H54 (cell line): ENCODE measurements at places on chromosomes 2 and 18.

DNA sequence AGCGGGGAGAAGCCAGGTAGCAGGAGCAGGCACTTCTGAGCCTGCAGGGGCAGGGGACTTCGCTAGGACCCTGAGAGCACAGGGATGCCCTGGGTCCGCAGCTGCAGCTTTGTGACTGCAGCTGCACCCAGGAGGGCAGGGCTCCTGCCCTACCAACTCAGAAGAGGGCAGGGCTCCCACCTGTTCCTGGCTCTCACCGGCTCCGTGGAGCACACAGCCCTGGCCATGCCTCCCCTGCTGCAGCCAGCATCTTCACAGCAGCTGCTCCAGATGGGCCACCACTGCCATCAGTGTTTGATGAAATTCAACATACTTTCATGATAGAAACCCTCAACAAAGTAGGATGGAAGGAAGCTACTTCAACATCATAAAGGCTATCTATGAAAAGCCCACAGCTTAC, 92.7 kb downstream of the FAM210A start:
- no peak for DNase-seq

- peak; percentile 99 for DNase-seq
These were observed 31.9 kb downstream of the SNORC start for GRCh38 chr2:232901736-232902578.

DNA sequence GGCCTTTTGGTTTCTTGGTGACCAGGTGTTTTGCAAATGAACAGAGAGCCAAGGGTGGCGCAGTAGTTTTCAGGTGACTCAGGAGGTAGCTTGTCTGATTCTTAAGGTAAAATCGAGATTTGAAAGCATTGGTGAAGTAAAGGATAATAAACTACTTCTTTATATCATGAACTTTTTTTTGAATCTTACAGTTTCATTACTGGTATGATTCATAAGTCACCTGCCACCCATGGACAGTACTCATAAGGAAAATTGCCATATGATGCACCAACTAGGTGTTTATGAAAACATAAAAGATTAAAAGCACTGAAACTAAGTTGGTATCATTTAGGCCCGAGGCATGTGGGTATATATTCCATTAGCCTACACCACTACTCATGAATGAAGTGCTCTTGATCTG, 84.1 kb upstream of the MGAT5 start:
- DNase-seq: no peak

- DNase-seq: no peak
These were observed 46.3 kb downstream of the MYO7B start for GRCh38 chr2:127581516-127582490.

GRCh38 chr2:27182346-27182745, 29.5 kb upstream of the ATRAID start:
- DNase-seq: no peak

- DNase-seq: no peak
These were observed 32.5 kb upstream of the WIPF1 start for GRCh38 chr2:174630107-174630506.

- DNase-seq: no peak
These were observed 163.3 kb upstream of the STK17B start for GRCh38 chr2:196334710-196335109.

- DNase-seq: no peak
These were observed 84.0 kb downstream of the HIBCH start for GRCh38 chr2:190235551-190236075.

DNA sequence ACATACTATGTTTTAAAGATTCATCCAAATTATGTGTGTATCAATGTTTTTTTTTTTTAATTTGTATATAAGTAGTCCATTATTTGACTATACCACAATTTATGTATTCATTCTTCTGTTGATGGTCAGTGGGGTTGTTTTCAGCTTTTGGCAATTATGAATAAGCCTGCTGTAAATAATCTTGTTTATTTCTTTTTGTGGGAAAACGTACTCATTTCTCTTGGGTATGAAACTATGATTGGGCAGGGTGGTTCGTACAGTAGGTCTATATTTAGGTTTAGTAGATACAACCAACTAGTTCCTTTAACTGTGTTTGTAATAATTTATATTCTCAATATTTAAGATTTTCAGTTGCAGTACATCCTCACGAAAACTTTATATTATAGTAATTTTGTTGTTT, 329.2 kb downstream of the LPIN1 start:
- no peak for DNase-seq

GRCh38 chr2:16645775-16646559, 19.7 kb downstream of the CYRIA start:
- DNase-seq: no peak

GRCh38 chr2:33859176-33859575, 260.1 kb upstream of the FAM98A start:
- DNase-seq: no peak

GRCh38 chr2:217116610-217117009, 256.7 kb upstream of the TNP1 start:
- DNase-seq: no peak

- DNase-seq: no peak
These were observed 189.4 kb downstream of the MSH2 start for GRCh38 chr2:47592381-47592780.

GRCh38 chr2:2456721-2457120, 125.6 kb upstream of the MYT1L start:
- DNase-seq: no peak

DNA sequence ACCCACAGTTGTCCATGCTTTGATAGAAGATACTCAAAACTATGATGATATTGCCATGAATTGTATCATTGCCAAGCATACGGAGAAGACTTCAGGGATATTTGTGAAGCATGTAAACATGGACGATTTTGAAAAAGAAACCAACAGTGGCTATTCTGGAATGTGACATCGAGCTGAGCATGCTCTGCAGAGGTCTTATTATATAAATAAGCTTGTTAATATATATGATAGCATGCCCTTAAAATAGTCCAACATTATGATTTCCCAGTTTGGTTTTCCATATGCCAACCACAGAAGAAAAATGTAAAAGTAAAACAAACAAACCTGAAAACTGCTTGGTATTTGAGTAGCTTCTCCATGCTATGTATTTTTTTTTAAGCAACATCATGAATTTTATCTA, 159.1 kb downstream of the LNPK start:
- DNase-seq: no peak

DNA sequence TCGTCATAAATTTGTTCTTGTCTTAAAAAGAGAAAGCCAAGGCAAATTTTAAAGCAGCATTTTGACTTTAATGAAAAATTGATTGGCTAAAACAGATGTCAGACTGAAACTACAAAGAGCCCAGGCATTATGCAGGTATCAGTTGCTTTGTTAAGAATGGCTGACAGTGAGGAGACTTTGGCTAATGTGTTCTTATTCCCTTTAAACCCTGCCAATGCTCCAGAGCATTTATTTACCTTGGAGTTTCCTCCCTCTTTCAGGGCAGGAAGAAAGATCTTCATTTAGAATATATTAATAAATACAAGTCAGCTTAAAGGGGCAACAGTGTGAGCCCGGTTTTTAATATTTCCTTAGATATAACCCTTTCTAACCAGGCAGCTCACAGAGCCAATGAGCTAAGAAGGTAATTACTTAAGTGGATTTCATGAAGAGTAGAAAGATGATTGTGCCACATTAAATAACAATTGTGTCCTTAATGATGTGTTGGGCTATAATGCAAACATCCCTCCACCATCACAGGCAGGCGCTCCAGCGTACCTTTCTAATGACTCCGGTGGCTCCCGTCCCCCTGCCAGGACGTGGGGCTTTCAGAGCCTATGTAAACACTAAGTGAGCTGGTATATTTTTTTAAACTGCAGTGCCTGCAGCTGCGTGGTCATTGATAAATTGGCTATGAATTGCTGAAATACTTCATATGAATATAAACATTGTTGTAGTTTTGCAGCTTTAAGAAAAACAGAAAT, 349.4 kb upstream of the POU3F3 start:
- no peak for DNase-seq

- no peak for DNase-seq
These were observed 3.5 kb downstream of the KCNF1 start for GRCh38 chr2:10915236-10915635.

GRCh38 chr2:131122496-131122895, 17.4 kb downstream of the PLEKHB2 start:
- no peak for DNase-seq

GRCh38 chr2:85795331-85796045, 41.7 kb downstream of the ATOH8 start:
- no peak for DNase-seq
